ENCODE measurements at places on chromosomes 3 and 15.

- peak; percentile 45 for DNase-seq
These were observed 7.6 kb downstream of the GDPGP1 start for GRCh38 chr15:90241343-90242192.

- no peak for DNase-seq
These were observed 75.3 kb downstream of the SYNPR start for GRCh38 chr3:63353383-63353782.

GRCh38 chr3:112770032-112770626 is 76.5 kb downstream of the CD200R1L start:
- no peak for DNase-seq

GRCh38 chr3:183513046-183513706 is 42.3 kb downstream of the KLHL6 start:
- DNase-seq = no peak

DNA sequence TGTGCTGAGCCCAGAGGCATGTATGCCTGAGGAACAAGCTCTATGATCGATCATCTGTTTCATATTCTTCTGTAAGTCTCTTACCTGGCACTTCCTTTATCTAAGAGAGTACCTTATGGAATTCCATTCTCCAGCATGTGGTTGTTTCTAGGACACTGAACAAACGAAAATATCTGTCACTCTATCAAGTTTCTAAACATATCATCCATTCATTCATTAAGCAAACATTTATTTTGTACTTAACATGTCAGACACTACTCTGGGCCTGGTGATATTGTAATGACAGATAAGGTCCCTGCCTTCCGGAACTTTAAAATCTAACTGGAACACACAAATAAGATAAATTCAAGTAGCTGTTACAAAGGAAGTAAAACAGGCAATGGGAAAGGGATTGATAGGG is 477.1 kb downstream of the IGSF11 start:
- no peak for DNase-seq

GRCh38 chr15:84749111-84749991 is 959 bp downstream of the ZNF592 start:
- no peak for DNase-seq

DNA sequence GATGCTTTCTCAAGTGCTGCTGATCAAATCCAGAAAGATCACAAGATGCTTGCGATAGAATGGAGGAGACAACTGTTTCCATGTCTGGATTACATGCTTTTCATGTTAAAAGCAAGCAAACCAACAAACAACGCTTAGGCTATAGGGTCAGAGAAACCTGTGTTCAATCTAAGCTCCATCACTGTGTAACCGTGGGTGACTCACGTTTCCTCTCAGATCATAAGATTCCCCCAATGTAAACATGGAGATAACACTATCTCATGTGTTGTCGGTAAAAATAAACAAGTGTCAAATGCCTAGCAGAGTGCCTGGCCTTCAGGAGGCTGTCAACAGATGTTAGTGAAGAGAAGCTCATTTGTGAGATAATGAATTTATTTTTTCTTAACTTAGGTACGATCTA is 907.8 kb downstream of the NTRK3 start:
- DNase-seq = no peak

DNA sequence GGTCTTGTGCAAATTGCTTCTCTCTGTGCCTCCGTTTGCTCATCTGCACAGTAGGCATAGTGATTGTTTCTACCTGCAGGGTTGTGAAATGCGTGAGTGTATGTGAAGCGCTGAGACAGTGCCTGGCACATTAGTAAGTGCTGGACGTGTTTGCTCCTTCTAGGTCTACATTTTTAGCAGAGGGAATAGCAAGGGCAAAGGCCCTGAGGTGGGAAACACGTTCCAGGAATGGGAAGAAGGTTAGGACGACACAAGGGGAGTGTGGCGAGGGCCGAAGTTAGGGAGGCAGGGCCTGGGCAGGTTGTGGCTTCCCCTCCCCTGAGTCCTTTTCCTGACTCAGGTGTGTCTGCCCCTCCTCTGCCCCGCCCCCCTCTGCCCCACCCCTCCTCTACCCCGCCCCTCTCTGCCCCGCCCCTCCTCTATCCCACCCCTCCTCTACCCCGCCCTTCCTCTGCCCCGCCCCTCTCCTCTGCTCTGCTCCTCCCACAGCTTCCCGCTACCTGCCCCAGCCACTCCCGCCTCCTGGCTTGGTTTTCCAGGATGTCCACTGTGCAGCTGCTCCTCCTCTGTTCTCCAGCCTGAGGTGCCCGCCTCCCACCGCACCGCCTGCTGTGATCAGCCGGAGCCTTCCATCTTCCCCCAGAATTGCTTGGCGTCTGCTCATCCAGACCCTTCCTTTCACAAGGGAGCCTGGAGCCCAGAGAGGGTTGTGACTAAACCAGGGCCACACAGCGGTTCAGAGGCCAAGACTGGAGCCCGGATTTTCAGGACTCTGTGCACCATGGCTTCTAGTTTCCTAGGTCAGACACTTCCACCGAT is 31.1 kb upstream of the SMAD6 start:
- peak; percentile 48 for DNase-seq

Measured in NCI-H2171 (cell line).